Stomach (tissue), 19 donors: ENCODE measurements at places on chromosomes 16 and 17. TPM values are rescaled to one million over a fixed set of nuclear protein-coding genes. Genes with fewer than 3 reads are reported as not detected.

GRCh38 chr17:18247613-18248001 lies 10.9 kb downstream of the FLII start:
- peak; percentile 41 for DNase-seq

DNA sequence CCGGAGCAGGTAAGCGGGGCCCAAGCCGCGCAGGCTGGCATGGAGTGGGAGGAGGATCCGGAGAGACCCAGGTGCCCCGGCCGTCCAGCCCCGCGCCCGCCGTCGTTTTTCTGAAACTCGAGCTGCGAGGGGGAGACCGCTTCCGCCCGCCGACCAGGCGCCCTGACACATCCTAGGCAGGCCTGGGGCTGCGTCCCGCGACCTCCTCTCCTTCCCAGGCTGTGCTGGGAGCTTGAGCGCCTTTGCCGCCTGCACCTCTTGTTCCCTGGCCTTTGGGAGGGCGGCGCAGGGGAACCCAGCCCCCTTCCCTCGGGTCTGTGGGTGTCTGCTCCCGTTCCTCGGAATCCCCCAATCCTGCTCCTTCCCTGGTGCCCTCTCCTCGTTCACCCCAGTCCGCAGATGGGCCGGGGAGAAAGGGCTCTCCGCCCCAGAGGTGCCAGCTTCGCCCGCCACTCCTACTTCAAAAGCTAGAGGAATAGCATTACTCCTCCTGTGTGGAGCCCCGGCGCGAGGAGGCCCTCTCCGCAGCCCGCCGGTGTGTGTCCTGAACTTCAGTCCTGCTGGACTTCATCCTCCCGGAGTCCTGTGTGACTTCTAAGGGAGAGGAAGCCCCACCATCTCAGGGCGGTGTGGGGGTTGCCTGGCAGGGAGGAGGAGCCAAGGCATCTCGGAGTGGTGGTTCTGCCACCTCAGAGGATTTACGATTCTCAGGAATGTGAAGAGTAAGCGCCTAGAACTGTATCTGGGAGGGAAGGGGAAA lies 1.0 kb downstream of the NHERF1 start:
- DNase-seq = no peak

DNA sequence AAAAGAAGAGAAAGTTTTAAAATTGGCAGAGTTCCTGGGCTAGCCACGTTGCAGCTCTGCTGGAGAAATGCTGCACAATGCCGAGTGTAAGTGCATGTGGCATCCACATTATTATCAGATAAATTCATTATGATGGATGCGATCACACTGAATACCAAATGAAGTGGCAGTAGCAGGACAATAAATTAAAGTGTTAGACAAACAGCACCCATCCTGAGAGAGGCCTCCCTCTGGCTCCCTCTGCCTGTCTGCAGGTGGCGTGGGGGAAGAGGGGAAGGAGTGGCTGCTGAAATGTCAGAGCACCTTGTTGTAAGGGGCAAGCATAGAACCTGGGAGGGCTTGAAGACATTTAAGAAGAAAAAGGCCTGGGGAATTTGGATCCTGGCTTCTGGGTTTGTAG lies 324.1 kb downstream of the HAPSTR1 start:
- DNase-seq = no peak

DNA sequence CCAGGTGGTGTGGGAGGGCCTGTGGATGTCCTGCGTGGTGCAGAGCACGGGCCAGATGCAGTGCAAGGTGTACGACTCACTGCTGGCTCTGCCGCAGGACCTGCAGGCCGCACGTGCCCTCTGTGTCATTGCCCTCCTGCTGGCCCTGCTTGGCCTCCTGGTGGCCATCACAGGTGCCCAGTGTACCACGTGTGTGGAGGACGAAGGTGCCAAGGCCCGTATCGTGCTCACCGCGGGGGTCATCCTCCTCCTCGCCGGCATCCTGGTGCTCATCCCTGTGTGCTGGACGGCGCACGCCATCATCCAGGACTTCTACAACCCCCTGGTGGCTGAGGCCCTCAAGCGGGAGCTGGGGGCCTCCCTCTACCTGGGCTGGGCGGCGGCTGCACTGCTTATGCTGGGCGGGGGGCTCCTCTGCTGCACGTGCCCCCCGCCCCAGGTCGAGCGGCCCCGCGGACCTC lies 798 bp downstream of the CLDN9 start:
- no peak for DNase-seq

DNA sequence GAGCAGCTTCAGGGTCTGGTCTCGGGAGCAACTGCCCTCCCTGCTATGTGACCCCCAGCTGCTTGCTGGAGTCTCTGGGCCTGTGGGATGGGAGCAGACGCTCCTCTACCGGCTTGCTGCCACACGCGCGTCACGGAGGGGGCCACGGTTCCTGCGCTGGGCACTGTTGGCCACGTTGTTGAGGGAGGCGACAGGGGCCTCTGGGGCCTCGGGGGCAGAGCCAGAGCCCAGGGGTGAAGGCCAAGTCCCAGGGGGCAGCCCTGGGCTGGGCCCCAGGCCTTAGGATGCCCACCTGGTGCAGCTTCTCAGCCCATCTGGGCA lies 56.6 kb downstream of the ZFPM1 start:
- no peak for DNase-seq

DNA sequence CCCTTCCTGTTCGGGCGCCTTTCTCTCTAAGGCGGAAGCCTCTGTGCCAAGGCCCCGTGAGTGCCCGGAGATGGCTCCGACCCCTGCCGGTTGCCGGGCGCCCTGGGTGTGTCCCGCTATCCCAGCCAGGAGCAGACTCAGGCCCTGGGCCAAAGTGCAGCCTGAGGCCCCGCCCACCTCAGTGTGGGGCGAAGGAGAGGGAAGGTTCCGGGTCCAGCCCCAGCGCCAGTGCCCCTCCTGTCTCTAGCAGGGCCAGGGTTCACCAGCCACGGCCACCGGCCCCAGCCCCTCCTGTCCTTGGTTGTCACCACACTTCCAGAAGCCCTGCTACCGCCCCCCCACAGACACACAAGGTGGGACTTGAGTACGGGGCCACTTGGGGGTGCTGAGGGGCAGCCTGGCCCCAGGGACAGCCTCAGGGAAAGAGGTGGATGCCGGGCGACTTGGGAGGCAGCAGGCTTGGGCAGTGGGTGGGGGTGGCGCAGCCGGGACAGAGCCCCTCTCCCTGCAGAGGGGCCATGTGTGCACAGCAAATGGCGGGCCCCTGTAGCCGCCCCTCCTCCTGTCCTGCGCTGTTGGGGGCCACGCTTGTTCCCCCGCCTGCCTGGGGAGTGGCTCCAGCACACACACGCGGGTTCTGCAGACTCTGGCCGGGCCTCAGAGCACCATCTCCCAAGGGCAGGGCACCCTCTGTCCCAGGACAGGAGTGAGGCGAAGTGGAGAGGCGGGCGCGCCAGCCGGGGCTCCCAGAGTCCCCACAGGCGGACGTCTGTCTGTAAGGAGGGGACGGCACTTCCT lies 6.0 kb downstream of the C1QTNF8 start:
- DNase-seq = peak; percentile 78

DNA sequence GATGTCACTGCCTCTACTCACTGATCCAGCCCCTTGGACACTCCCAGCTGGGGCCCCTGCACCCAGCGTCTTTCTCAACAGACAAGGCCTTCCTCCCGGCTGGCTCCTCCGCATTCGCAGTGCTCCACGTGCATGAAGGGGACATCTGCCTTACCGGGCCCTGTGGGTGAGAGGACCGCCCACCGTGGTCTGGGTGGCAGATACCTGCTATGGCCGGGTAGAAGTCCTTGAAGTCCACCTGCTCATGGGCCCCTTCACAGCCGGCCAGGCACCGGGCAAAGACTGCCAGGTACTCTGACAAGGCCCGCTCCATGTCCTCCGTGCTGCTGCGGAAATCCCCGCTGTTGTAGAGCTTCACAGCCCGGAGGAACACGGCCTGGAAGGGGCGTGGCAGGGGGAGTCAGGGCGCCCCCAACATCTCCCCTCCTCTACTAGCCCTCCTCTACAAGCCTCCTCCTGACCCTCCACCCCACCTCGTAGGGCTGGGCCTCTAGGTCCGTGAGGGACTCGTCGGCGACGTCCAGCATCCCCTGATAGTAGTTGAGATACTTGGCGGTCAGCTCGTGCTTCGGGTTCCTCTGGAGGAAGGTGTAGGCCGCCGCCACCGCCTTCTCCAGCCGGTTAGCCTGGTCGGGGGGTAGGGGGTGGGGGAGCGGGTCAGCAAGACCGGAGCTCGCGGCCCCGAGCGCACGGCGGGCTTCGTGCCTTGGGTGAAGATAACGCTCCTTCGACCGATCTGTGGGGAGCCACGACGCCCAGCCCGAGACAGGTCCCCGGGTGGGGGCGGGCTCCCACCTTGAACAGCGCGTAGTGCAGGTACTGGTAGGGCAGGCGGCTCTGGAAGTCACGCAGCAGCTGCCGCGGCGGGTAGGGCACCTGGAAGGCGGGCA lies 845 bp downstream of the P3H4 start:
- DNase-seq = peak; percentile 30

DNA sequence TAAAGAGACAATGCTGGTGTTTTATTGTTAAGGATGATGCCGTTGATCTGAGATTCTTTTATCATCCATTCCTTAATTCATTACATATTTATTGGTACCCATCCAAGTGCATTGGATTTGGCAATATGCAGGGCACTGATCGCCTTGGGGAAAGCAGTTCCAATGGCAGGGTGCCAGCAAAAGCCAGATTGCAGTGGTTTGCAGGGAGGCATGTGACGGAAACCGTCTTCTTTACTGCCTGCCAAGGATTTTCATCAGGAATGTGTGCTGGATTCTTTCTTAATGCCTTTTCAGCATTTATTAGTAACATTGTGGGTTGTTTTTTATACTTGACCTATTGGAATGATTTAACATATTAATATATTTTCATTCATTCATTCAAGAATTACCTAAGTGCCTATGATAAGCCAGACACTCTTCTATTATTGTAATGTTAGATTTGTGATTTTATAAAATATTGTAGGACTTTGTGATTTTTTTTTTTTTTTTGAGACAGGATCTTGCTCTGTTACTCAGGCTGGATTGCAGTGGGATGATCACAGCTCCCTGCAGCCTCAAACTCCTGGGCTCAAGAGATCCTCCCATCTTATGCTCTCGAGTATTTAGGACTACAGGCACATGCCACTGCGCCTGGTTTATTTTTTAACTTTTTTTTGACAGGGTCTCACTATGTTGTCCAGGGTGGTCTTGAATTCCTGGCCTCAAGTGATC lies 93.4 kb upstream of the TNRC6A start:
- peak; percentile 66 for DNase-seq

DNA sequence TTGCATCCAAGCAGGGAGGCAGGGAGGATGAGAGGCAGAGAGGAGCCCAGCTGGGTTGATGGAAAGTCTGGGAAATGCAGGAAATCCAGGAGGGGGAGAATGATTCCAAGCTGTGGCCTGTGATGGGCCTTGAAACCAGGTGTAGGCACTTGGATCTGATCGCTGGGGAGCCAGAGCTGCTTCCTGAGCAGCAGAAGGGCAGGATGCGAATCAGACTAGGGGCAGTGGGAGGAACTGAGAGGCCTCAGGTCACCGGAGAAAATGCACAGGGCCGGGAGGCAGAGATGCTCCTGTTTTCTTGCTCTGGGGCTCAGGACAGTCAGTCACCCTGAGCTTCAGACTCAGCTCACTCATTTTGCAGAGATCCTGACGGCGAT lies 29.6 kb upstream of the MEOX1 start:
- no peak for DNase-seq

DNA sequence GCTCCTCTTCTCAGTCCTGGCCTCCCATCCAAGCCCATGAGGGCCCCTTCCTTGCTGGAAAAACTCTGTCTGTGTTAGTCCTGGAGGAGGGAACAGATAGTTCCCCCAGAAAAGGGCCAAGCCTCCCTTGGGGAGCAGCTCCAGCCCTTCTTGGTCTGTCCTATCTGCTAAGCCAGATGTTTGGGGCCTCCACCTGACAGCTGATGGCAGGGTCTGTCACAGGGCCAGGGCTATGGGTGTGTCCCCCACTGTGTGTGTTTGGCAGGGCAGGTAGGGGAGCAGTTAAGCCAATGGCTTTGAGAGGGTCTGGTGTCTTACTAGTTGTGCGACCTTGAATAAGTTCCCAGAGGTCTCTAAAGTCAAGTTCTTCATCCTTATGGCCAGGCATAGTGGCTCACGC lies 13.6 kb upstream of the SLC4A1 start:
- peak; percentile 20 for DNase-seq

DNA sequence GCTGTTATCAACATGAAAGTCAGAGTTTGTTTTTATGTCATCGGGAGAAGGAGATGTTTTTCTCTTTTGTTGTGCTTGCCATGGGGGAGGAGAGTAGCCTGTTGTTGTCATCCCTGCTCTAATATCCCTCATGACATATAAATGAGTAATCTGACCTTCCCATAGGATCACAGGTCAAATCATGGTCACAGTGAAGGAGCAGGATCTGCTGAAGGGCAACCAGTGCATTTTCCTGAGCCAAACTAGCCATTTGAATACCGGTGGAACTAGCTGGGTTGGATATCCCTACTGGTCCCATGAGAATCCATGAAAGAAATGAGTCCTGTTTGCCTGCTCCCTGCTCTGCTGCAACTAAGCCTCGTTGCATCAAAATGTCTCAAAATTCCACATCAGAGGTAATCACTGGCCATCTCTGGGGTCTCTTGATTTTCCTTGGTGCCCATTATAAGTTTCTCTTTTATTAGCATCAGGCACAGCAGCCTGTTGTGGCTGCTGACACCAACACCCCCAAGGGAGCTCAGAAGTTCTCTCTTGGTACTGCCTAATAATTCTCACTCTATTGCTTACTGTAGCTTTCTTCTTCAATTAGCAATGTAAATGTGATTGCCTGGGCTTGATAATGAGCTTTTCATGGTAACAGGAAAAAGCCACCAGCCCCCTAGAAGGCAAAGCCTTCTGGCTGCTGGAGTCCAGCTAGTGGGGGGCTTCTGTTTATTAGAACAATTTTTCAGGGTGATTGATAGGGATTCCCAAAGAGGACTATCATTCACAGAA lies 211.4 kb upstream of the ERCC4 start:
- no peak for DNase-seq

DNA sequence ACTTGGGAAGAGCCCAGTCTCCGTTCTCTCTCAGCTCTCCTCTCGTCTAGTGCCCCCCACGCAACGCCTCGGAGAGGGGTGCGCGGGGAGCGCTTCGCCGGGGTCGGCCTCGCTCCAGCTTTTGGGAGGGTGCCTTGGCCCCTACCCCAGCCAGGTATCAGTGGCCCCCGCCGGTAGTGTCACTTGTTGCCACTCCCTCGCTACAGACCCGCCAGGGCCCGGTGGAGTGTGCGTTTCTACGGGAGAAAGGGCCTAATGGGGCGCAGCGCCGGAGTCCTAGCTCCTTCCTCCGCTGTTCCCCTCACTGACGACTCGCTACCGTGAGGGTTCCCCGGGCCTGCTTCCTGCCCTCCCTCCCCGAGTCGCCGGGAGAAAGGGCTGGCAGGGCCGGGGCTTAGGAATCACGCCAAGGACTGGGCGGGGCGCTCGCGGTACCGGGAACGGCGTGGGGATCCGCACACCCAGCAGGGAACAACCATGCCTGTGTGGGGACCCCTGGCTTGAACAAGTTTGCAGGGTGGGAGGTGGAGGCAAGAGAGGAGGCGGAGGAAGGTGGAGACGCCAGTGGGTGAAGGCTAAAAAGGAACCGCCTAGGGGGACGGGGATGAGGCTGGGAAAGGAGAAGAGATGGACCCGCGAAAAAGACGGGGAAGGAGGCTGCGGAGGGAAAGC lies 997 bp upstream of the CDH11 start:
- peak; percentile 85 for DNase-seq

- no peak for DNase-seq
Observed at GRCh38 chr17:2453866-2454265, 53.0 kb upstream of the MNT start.

- DNase-seq = no peak
Observed at GRCh38 chr16:11614587-11615175, 28.0 kb upstream of the LITAF start.

The CFAP97D1 gene
- not detected for total RNA-seq

The KRTAP3-2 gene
- total RNA-seq = not detected

The NPIPA2 gene
- 1.7 TPM for total RNA-seq

The ASB16 gene
- total RNA-seq = not detected

The PRRT2 gene
- total RNA-seq = 4.0 TPM

The IGF2BP1 gene
- not detected for total RNA-seq

The SLC6A2 gene
- total RNA-seq = not detected

The TSNAXIP1 gene
- total RNA-seq = 1.2 TPM
